Activated CD8-positive, alpha-beta memory T cell treated with anti-CD3 and anti-CD28 coated beads for 24 hours (primary cell): ENCODE measurements at places on chromosomes 11 and 22.

DNA sequence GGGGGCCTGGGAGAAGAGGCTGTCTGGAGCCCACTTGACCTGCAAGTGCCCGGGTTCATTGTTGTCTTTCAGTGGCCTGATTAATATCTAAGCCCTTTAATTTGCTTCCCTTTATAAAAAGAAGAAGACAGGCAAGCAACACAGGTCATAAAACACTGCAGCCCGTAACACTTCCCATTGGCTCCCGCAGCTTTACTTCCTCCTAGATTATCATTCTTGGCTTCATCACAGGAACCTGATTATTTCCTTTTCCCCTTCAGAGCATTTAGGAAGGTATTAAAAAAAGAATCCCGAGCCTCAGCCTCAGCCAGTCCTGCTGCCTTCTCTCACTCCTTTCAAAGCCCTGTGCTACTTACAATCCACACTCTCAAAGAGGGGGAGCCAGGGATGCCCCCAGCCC, 183.2 kb downstream of the GRIK4 start:
- DNase-seq: no peak

DNA sequence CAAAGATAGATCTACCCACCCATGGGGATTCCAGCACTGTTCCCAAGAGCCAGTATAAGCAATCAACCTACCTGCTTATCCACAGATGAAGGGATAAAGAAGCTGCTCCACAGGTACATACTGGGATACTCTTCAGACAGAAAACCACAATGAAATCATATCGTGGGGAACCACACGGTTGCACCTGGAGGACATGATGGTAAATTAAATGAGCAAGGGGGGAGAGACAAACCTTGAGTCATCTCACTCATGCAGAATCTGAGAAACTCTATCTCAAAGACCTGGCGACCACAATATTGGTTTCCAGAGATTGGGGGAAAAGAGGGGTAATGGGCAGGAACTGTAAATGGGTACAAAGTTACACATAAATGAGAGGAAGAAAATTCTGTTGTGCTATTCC, 14.5 kb downstream of the RGL4 start:
- no peak for DNase-seq

GRCh38 chr11:47184711-47185304, 1.4 kb downstream of the PACSIN3 start:
- no peak for DNase-seq

- no peak for DNase-seq
These were observed 32.6 kb upstream of the KCNQ1OT1 start for GRCh38 chr11:2732261-2732939.

- no peak for DNase-seq
These were observed 3.6 kb downstream of the NHERF4 start for GRCh38 chr11:119188887-119189286.

DNA sequence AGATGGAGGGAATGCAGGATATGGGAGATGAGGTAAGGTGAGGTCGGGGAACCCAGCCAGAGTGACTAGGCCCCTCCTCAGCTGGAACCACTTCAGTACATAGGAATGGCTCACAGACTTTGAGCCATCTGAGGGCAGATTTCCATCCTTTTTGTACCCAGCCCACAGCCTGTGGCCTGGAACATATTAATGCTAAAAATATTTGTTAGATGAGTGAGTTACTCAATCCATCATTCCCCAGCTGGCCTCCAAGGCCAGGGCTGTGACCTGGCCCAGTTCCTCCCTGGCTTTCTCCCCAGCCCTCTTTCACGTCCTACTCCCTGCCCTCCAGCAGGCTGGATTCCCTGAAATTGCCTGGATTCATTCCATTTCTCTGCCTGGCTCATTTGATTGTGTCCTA, 57.2 kb upstream of the PRDM11 start:
- no peak for DNase-seq

DNA sequence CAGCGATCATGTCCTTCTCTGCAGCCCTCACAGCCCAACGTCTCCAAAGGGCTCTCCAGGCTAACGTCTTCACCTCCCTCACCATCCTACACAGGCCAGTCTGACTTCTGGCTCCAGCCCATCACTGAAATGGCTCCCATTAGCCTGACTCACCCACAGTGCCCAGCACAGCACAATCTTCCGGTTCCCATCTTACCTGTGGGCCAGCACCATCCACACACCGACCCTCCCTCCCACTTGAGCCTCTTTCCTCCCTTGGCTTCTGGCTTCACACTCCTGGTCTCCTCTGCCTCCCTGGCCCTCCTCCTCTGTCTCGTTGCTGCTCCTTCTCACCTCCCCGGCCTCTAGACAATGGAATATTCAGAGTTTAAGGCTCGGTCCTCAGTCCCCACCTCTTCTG, 51.2 kb downstream of the PDE2A start:
- no peak for DNase-seq

DNA sequence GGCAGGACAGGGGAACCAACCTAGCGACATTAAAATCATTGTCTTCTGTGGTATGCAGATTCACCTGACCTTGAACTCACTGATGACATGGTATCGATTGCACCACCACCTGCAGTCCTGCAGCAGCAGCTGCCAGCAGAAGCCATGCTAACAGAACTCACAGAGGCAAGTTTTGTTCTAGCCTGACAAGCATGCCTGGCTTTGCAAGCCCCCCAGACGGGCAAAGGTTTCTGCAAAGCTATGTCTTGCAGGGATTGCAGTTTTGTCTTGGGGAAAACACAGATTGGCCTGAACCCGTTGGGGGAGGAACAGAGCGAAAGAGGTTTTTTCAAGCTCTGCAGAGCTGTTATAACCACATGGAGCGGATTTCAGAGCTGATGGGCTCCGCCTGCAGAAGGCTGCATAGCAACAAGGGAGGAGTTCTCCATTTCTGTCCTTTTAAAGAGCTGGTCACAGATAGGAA, 221.0 kb downstream of the HIPK3 start:
- no peak for DNase-seq

- no peak for DNase-seq
These were observed 1.1 kb downstream of the YWHAH start for GRCh38 chr22:31945443-31945855.

DNA sequence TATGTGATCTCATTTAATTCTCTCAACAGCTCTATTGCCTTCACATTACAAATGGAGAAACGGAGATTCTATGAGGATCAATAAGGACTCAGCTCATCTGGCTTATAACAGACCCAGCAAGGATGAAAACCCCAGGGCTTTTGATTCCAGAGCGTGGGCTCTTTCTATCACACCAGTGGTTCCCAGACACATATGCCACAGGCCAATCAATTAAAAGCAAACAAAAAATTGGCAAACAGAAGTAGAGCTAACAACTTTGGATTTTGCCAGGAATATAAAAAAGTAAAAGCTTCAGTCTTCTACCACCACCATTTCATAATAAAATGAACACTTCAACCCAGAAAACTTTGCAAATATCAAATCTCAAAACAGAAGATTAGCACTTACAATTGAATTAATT, 71.1 kb upstream of the FAT3 start:
- DNase-seq: no peak

- no peak for DNase-seq
These were observed 29.0 kb upstream of the CREB3L1 start for GRCh38 chr11:46248289-46249102.

DNA sequence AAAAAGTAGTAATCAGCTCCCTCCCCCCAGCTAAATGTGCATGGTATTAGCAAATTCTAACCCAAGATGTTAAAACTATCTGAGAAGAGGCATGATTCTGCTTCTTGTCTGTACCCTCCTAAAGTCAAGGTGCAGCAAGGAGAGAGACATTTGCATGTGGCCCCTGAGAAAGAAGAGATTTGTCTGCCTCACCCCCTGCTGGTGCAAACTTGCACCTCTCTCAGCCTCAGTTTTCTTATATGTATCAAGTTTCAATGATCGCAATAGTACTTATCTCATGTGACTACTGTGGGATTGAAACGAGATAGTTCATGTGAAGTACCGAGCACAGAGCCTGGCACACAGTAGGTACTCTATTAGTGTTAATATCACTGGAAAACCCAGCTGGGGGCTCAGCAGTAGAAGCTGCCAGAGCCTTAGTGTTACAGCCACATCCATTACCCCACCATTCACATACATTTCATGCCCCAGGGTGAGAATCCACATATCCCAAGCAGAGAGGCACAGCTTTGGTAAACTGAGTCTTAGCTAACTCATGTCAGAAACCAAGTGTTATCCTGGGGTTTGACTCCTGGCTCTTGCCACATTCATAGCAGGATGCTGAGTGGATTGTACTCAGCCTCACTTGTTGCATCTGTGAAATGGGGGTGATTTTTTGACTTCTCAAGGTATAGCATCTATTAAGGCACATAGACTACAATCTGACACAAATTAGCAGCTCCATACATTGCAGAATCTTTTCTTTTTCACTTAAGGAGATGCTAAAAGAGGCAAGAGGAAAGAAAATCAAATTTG, 24.9 kb downstream of the CD44 start:
- DNase-seq: no peak

GRCh38 chr11:81942646-81943045, 791.0 kb downstream of the FAM181B start:
- no peak for DNase-seq

GRCh38 chr22:26618455-26618854, 628 bp upstream of the CRYBB1 start:
- DNase-seq: no peak

- no peak for DNase-seq
These were observed 145.2 kb downstream of the DBX1 start for GRCh38 chr11:20015101-20015500.

GRCh38 chr11:117934526-117935307, 5.5 kb upstream of the TMPRSS13 start:
- peak; percentile 61 for DNase-seq

DNA sequence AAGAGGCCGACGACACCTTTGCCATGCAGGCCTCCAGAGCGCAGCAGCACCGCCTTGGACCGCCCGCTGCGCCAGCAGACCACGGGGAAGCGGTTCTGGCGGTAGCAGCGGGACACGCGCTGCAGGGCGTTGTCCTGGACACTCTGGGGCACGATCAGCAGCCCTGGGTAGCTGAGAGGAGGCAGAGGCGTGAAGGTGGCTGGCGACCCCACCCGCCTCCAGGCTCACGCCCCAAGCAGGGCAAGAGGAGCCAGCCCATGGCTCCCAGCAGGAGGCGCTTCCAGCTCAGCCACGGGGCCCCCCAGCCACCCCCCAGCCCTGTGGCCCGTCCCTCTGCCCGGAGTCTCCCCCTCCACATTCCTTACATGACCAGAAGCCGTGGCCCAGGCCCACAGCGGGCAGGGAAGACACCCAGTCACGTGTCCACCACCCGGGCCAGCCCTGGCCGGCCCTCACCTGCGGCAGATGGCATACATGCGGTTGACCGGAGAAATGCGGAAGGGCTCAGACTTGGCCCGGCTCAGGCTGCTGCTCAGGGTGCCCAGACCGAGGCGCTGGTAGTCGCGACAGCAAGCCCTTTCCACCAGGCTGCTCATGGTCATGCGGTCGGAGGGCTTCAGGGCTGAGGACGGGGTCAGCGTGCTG, 15.2 kb downstream of the SBF1 start:
- DNase-seq: no peak

- DNase-seq: peak; percentile 90
These were observed 8.1 kb downstream of the SCARF2 start for GRCh38 chr22:20429254-20430100.

GRCh38 chr11:12175694-12176241, 65.4 kb downstream of the MICAL2 start:
- peak; percentile 61 for DNase-seq

DNA sequence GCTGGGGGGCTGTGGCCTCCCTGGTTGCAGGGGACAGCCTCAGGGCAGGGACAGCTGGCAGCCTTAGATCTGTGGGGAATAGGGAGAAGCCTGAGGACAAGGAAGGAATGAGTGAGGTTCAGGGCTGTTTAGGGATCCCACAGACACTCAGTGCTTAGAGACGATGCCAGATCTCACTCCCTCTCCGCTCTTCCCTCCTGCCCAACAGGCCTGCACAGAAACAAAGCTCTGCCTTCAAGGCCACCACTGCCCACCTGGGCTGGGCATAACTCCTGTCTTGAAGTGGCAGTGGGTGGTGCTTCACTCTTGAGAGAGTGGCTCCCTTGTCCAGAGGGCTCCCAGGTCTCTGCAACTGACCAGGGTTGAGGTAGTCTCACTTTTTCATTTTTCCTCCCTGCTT, 13.1 kb upstream of the CENATAC start:
- no peak for DNase-seq

DNA sequence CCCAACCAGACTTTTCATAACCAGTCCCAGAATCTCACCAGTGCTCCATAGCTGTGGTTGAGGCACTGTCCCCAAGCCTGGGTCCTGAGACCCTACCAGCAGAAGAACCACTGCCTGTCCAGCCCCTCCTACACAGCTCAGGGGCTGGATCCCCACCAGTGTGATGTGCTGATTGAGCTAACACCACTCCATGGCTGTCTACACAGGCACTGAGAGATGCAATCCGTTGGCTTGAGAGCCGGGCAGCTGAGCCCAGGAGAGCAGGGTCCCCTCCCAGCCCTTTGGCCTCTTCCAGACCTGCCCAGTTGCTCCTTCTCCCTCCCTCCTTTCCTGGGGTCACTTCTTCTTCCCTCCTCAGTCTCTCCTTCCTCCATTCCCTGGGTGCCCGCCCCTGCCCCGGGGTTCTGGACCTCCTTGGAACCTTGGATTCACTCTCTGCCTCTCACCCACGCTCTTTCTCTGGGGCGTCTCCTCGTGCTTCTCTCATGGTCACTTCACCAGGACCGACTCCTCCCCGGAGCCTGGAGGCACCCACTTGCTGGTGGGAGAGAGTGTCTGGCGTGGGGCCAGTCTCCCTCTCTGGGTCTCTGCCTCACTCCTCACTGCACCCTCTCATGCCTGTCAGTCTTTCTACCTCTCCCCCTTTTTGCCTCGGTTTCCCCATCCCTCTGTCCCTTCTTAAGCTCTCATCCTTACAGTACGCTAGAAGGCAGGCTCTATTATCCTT, 706 bp upstream of the SCYL1 start:
- no peak for DNase-seq

DNA sequence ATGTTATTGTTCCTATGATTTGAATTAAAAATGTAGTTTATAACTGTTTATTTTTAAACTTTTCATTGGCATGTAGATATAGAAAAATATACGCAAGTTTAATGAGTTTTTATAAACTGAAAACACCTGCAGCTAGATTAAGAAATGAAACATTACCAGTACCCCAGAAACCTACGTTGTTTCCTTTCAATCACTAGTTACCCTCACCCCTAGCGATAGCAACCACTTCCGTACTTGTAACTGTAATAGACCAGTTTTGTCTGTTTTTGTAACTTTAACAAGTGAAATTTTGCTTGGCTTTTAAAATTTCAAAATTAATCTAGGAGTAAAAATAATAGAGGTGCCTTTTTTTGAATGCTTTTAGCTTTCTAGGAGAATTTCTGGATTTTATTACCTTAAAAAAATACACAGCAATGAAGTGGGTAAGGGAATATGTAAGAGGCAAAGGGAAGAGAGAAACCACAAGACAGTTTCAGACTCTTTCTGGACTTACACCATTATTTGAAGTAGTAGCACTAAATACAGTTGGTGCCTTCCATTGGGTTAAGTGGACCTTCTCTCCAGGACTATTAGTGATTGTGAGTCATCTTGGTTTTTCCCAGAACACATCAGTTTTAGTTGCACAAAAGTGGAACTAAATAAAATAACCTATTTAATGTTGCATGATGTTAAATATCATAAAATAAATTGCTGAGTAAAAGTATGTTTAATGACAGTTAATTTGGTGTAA, 18.7 kb upstream of the NAT10 start:
- no peak for DNase-seq
